ENCODE measurements at places on chromosomes 12 and 14. TPM values are rescaled to one million over a fixed set of nuclear protein-coding genes. Genes with fewer than 3 reads are reported as not detected.
A peak's percentile ranks its signal among the peaks of the same experiment; 100 is the strongest.

DNA sequence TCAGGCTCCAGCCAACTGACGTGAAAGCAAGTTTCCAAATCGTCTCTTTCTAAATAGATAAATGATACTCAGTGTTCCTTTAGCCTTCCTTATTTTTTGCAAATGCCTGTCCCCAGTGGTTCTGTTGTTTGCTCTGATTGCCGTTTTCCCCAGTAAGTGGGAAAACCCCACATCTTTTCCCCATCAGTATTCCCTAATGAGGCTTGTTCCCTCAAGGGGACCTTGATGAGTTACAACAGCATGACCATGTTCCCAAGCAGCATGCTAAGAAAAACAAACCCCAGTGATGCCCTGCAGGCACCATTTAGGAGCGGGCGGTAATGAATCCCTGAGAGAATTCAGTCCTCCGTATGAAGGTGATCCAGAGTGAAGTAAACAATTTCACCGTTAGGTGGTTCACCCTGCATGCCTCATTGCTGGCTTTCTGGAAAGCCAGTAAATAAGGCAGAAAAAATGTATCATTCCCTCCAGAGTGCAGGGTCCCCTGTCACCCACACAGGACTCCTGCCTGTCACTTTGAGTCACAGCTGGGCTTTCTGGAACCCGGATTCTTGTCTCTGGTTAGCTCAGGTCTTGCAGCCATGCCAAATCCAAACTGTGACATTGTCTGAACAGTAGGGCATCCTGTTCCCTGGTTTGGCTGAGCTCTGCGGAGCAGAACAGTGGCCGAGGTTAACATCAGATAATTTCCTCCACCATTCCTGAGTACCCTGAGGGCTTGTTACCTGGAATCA lies 222.6 kb downstream of the RGS6 start:
- no peak for DNase-seq

GRCh38 chr14:67059596-67059995 lies 129.6 kb upstream of the GARIN2 start:
- no peak for DNase-seq

GRCh38 chr14:58427281-58428117 lies at the start of the genes KIAA0586 and TIMM9:
KIAA0586 (plus strand) TSS chr14:58427719; CDS start chr14:58428265, 546 bp downstream.
TIMM9 (minus strand) TSS chr14:58427531; CDS start chr14:58411945, 15,586 bp downstream.
- peak; percentile 87 for DNase-seq

DNA sequence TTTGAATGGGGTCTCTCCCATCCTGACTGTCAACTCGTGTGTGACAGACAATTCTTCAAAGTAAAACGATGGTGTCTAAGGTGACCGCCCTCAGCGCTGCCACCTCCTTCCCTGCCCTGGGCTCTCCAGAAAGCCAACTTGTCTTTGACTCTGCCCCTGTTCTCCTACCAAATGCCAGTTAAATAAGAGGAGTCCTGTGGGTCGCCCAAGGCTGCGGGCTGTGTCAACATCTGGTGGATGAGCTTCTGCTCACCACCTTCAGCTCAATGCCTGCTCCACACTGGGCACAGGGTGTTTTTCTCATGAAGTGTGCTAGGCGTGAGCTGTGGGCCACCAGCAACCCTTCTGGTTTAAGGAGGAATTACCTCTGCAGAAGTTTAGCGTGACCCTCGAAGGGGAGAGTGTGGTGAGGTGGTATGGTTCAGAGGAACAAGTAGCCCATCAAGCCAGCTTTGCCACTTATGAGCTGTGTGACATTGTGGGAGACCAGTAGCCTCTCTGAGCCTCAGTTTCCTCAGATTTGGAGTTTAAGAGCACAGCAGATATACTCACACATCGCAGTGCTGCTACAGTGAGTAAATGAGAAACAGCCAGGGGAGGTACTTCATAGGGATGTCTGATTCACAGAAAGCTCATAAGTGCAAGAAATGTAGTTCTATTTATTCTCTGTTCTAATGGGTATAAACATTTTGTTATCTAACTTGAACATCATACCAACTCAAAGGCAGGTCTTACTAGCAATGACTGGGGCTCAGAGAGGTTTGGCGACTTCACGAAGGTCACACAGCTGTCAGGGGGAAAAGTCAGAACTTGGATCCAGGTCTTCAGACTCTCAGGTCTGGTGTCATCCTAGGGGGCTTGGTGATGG lies 12.1 kb downstream of the SERPINA1 start:
- DNase-seq, result no peak

DNA sequence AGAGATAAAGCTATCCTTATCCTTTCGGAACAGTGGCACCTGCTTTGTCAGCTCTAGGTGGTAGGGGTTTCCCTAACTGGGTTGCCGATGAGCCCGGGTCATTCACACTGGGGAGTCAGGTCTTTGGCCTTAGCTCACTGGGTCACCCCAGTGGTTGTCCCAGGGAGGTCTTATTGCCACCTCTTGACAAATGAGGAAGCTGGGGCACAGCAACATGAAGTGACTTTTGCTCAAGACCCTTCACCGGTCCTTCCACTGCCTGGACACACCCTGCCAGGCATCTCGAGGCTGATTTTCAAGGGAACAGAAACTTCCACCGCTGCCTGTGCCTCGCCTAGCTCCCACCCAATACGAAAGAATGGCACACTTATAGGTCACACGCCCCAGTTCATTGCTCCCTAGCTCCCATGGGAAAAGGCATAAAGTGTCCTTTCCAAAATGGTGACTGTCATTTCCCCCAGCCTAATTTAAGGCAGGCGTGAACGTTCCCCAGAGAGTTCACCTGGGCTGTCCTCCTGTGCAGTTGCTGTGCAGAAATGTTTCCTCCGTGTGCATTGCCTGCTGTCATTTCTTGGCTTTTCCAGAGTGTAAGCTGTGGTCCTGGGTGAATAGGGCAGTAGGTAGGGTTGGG lies 156.1 kb upstream of the CCND2 start:
- DNase-seq, result no peak

DNA sequence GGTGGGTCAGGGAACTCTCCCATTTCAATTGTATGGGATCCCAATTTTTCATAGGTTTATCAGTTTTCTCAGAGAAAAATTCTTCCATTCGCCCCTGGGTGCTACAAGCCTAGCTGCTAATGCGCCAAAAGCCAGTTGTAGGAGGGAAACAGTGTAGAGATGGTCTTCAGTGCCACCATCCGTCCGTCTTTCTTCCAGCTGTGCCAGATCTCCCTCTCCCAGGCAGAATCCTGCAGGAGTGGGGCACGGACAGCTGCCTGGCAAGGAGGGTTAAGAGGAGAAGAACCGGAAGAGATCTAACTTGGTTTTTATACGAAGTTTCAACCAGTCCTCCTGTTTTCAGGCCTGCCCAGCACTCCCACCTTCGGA lies 38.9 kb upstream of the FUT8 start:
- no peak for DNase-seq

DNA sequence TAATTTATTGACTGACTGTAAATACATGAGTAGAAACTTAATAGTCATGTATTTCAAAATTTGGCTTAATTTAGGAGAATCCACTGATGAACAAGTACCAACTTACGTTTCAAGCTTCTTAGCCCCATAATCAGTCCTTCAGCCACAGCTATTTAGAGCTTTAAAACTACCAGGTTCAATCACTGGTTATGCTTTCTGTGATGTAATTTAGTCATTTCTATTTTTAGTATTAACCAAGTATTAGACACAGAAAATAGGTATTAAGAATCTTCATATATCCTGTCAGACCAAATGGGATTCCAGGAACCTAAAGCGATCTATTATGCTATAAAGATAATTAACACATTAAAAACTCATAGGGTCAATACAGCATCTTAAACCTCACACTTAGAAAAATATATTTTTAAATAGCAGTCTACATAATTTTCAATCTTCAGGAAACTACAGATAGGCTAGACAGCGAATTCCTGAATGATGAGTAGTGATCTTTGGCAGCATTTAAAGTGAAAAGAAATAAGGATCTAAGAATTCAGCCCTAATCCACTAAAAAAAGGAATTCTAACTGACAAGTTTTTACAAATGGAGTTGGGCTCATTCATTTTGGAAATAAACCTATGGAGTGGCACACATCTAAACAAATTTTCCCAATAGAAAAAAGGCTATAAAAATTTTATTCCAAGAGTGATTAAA lies 51.5 kb downstream of the ZC3H14 start:
- DNase-seq, result no peak

DNA sequence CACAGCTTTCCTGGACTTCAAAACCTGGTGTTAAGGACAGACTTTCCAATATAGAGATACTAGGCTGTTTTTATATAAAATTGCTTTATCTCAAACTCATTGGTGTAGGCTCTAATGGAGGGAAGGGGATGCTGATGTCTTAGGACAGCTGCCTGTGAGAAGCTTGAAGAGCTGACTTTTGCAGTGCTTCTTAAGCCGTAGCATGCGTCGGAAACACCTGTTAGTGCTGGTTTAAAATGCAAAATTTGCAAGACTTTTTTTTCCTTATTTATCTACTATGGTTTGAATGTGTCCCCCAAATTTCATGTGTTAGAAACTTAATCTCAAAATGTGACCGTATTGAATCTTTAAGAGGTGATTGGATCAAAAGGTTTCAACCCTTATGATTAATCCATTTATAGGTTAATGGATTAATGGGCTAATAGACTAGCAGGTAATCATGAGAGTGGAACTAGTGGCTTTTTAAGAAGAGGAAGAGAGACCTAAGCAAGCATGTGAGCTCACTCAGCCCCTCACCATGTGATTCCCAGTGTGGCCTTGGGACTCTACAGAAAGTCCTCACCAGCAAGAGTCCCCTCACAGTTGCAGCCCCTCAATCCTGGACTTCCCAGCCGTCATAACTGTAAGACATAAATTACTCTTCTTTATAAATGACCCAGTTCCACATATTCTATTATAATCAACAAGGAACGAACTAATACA lies 60.9 kb upstream of the FUT8 start:
- no peak for DNase-seq

DNA sequence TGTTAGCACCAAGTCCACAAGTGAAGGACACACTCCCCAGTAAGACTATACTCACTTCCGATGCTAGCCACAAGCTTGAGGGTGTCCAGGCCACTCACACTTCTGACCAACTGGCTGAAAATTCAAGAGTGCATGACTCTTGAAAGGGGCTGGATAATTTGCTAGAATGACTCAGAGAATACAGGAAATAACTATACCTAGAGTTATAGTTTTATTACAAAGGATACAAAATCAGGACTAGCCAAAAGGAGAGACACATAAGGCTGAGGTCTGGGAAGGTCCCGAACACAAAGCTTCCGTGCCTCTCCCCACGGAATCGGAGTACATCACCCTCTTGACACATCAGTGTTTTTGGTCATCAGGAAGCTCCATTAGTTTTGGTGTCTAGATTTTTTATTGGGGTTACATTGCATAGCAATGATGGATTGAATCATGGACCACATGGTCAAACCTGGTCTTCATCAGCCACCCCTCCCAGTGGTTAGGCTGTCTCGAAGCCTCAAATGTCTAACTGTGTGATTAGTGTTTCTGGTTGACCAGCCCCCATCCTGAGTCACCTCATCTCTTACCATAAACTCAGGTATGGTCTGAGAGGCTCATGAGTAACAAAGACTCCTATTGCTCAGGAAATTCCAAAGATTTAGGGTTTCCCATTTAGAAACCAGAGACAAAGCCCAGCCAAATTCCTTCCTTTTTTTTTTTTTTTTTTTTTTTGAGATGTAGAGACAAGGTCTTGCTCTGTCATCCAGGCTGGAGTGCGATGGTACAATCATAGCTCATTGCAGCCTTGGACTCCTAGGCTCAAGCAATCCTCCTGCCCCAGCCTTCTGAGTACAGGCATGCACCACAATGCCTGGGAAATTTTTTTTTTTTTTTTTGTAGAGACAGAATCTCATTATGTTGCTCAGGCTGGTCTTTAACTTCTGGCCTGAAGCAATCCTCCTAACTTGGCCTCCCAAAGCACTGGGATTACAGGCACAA lies 472.0 kb upstream of the TBX3 start:
- DNase-seq, result no peak

The RNU7-1 gene
- not detected for total RNA-seq

GRCh38 chr12:54395545-54395944 lies 11.0 kb upstream of the ZNF385A start:
- no peak for DNase-seq

GRCh38 chr12:64007853-64008252 lies 163.4 kb downstream of the SRGAP1 start:
- DNase-seq, result no peak

GRCh38 chr12:81570234-81570633 lies 188.9 kb downstream of the PPFIA2 start:
- no peak for DNase-seq

The RFX4 gene
- total RNA-seq, result not detected

The RNASE7 gene
- total RNA-seq, result not detected

DNA sequence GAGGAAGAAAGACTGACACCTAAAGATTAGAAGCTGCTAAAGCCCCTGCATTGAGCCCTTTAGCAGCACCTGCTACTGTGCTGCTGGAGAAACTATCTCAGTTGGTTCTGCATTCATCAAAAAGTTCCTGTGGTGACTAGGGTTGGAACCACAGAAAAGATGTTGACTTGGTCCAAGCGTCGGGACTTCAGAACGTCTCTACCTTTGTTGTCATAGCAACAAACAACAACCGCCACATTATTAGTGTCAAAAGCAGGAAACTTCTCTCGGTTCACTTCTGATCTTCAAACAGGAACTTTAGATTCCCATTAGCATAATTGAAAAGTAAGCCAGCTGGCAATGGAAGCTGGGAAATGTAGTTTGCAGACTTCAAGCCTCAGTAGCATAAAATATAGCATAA lies 368.0 kb downstream of the SEC23A start:
- DNase-seq, result no peak

DNA sequence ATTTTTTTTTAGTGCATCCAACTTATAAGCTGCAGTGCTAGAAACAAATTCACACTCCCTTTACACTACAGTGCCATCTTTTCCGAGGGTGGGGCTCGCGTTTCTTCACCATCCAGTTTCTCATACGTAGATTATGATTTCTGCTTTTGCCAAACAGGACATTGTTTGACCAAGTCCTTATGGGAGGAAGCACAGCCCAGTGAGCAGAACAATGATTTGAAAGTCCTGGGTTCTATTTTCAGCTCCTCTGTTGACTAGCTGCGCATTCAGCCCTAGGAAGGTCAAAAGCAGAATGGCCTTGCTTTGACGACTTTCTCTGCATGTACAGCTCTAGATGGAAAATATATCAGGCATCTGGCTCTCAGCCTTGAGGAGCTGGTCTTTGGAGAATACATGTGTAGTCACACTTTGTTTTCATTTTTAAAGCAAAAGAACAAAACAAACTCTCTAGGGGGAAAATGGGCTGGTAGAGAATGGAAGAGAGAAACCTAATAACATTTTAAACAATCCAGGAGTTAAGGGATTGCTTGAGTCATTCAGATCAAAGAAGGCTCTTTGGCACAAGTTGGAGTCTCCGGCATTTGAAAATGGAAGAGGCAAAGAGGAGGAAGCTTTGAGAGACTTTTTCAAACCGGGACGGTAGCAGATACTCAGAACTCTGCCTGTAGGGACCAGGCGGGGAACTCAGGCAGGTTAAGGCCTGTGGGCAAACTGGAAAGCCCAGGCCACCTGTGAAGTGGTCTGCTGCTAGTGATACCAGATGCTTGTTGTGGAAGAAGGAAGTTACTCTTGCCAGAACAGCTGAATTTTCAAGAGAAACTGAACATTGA lies 257.3 kb upstream of the PLEKHG7 start:
- DNase-seq, result no peak

GRCh38 chr12:98578821-98579220 lies 14.7 kb upstream of the SLC25A3 start:
- no peak for DNase-seq

The NKX2-1 gene
- total RNA-seq, result not detected

- no peak for DNase-seq
Observed at GRCh38 chr14:50524731-50525515, 7.4 kb downstream of the MAP4K5 start.

The NXPH4 gene
- not detected for total RNA-seq

- DNase-seq, result no peak
Observed at GRCh38 chr14:65015391-65015790, 28.7 kb downstream of the FNTB start.

GRCh38 chr12:109707470-109707821 lies 6.2 kb upstream of the FAM222A start:
- no peak for DNase-seq

GRCh38 chr12:52517888-52518287 lies 2.3 kb downstream of the KRT5 start:
- no peak for DNase-seq

Measured in endothelial cell (in vitro differentiated cells).